ENCODE measurements at places on chromosomes 12 and 14.

- no peak for DNase-seq
Measured at GRCh38 chr12:131909081-131909751, 14.8 kb downstream of the ULK1 start.

DNA sequence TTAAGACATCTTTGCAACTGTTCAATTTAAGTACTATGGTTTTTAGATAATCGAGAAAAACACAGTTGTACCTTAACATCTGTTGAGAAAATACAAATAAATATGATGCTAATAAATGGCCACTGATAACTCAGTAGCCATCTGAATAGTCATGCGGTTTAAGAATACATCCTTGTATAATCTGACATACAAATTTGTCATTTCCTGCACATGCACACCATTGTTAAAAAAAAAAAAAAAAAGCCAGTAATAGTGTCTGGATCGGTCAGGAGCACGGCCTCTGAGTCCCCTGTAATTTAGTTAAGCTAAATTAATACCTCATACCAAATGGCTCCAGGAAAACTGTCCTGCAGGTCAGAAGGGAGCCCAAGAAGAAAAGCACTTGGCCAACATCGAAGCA lies 16.8 kb downstream of the RFC5 start:
- DNase-seq: no peak

DNA sequence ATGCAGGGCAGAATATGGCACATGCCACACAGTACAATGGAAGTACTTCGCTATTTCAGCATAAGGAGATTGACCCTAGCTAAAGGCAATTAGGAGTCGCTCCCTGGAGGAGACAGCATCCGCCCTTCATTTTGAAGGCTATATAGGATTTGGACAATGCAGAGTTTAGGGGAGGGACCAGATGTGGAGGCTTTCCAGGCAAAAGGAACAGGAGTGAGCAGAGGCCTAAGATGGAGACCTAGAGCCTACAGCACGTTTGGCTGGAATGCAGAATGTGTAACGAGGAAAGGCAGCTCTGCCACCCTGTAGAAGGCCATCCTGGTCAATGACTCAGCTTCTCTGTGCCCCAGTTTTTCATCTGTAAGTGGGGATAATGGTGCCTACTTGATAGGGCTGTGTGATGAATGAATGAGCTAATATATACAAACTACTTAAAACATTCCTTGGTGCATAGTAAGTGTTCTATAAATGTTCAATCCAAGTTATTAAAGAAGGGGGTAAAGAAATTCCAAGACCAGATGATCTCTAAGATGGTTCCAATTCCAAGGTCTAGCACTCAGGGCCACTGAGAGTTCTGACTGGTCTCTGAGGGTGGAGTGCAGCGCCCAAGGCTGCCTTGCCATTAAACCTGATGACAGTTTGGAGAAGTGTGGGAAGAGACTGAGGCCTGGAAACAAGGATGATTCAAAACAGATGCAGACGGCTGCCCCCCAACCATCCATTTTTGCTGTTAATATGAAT lies 54.3 kb upstream of the FRMD6 start:
- DNase-seq: no peak

DNA sequence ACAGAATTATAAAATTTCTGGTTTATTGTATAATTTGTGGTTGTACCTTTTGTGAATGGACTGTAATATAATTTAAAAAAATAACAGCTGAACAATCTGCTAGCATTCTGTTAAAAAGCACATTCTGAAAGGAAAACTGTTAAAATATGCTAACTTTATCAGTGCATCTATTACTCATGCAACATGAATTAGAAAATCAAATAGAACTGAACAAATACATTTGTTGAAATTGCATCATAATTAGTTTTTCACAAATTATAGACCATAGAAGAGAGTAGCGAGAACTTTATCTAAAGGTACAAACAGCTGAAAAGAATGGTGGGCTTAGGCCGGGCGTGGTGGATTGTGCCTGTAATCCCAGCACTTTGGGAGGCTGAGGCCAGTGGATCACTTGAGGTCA lies 33.0 kb downstream of the PTPN21 start:
- DNase-seq: no peak

DNA sequence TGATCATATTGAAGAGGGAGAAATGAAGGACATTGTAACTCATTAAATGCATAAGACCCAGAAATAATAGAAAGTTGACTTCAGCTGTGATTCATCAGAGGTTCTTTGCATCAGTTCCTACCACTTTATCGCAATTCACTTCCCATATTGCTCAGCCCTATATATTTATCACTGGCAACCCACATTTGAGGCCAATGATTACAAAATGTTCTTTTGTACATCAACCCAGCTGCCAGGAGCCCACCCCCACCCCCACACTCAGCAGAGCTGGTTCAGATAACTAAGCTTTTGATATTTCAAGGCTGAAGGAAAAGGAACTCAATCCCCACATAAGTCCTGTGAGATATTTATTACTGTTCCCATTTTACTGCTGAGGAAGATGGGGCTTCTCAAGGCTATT lies 51.2 kb upstream of the TMPO start:
- no peak for DNase-seq

GRCh38 chr14:58947156-58947555 lies 241.3 kb upstream of the DAAM1 start:
- DNase-seq: no peak

GRCh38 chr12:39329018-39329417 lies 113.9 kb downstream of the KIF21A start:
- DNase-seq: no peak

GRCh38 chr12:121697093-121697698 lies 15.4 kb upstream of the TMEM120B start:
- DNase-seq: no peak

DNA sequence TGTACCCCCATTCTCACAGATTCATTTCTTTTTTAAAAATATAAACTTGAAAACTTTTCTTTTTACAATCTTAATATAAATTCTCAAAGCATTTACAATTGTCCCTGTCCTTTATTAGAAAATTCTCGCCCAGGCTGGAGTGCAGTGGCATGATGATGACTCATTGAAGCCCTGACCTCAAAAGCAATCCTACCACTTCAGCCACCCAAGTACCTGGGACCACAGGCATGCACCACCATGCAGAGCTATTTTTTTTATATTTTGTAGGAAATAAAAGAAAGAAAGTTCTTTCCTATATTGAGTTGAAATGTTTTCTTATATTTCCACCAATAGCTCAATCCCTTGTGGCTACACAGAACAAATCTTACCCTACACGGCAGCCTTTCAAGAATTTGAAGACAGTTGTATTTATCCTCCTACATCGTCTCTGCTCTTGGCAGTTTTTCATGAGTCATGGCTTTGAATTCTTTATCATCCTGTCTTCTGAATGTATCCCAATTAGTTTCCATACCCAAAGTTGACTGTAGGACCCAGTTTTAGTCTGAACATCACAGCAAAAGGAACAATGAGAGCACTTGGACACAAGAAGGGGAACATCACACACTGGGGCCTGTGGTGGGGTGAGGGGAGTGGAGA lies 52.4 kb downstream of the SYT1 start:
- DNase-seq: no peak

DNA sequence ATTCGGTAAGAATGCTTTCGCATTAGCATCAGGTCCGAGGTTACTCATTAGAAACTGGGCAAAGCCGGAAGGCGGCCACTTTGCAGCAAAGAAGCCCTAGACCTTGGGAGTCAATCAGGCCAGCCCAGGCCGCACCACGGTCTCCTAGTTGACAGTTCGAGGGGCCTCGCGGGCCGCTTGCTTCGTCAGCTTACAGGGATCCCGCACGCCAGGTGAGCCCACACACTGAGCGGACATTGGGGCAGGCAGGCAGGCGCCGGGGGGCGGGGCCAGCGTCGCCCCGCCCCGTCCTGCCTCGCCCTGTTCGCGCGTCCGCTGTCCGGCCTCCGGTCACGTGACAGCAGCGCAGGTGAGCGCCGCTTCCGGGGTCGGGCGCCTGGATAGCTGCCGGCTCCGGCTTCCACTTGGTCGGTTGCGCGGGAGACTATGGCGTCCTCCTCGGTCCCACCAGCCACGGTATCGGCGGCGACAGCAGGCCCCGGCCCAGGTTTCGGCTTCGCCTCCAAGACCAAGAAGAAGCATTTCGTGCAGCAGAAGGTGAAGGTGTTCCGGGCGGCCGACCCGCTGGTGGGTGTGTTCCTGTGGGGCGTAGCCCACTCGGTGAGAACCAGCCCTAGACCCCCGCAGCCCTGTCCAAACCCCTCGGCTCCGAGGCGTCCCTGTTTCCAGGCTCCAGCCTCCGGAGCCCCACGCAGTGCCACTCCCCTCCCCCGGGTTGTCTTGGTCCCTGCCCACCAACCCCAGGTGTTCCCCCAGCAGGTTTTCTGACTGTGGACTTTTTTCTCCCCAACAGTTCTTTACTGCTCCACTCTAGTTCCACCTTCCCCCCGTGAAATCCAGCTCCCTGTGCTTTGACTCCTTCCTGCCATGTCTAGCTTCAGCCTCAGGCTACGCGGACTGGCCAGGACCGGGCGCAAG lies at the start of gene PIP4K2C:
Gene PIP4K2C (plus strand): TSS at position 329 of the 918 bp plus-strand sequence. CDS start 98 bp downstream, at position 427.
- DNase-seq: no peak

GRCh38 chr14:100129161-100129589 lies 30.3 kb downstream of the DEGS2 start:
- DNase-seq: no peak

GRCh38 chr14:98368221-98368620 lies 903.8 kb downstream of the BCL11B start:
- DNase-seq: peak; percentile 22

DNA sequence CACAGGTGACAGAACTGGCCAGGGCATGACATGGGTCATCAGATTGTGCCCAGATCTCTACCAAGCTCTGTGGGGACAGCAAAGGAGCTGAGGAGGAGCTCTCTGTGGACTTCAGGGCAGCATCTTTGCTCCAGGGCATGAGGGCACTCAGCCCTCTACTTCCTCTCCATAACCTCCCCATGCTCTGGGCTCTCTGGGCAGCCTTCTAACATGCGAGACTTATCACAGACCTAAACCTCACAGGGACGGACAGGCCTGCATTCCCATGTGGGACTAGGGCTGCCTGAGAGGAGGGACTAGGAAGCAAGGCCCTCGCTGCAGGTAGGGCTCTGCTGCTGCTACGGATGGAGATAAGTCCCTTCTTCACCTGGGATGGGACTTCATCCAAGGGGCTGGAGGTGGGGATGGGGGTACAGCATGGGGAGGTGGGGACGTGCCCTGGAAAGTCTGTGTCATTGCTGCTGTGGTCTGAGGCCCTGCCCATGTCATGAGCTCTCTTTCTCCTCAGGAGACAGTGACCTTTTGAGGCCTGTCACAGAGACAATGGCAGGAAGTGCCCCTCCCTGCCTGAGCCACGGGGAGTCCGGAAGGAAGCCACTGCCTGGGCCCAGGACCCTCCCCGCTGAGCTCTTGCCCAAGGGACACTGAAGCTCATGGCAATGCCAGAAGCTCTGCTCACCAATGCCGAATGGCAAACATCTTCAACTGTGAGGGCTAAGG lies 44.1 kb downstream of the PITPNM2 start:
- no peak for DNase-seq

DNA sequence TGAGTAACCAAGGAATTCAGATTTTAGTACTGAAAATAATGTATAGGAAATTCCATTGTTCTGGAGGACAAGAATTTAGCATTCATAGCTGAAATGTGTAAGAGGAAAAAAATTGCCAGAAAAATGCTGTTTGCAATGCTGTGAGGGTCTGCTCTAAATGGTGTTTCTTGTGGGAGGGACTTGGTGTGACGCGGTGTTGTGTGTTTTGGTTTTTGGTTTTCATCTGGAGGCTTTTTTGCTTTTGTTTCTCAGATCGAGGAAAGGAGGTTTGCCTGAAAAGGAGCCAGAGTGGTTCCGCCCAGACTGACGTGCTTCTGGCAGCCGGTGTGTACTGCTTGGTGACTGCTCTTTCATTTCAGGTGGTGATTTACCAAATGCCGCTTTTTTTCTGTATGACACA lies 211.8 kb upstream of the HMGA2 start:
- no peak for DNase-seq

DNA sequence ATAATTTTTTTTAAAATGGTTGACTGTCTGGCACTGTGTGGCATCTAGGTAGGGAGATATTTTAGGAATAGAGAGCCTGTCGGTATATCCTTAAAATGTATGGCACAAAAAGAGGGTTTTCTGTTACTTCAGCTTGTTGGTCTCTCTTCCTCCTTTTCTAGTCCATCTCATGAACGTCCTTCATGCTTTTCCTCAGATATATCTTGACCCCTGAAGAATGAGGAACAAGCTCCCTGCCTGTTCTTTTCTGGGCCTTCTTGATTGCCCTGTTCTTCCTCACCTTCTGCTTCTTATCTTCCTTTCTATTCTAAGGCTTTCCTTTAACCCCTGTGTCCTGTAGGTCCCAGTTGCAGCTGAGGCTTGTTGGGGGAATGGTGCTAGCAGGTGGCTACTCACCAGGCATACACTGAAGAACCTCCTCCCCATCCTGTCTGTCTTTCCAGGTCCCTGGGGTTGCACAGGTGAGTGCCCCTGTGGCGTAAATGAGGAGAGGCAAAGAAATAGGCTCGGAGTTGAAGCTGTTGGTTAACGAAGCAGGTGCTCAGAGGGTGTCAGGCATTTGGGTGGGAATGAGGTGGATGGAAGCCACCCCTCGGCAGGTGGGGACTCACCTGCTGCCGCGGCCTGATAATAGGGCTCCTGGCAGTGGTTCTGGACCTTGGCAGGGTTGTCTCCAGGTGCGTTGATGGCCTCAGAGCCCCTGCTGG lies 7.2 kb upstream of the C1R start:
- DNase-seq: no peak

GRCh38 chr12:119019166-119019565 lies 37.8 kb downstream of the SRRM4 start:
- DNase-seq: no peak

GRCh38 chr12:9344541-9344940 lies 136.3 kb upstream of the PZP start:
- no peak for DNase-seq

DNA sequence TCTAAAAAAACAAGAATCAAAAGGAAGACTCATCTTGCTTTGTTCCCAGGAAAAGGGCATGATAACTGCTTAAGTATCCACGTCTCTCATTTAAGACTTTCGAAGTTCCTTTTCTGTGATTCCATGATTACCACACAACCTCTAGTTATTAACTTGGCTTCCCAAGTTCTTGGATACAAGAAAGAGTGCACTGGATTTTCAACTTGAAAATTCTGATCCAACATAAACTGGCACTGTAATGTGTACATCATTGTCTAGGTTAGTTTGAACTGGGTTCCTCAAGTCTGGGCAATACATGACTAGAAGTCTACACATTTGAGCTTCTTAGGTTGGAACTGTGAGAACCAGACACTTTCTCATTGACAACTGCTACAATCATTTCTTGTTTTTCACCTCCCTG lies 1.6 kb downstream of the KLHL28 start:
- no peak for DNase-seq

DNA sequence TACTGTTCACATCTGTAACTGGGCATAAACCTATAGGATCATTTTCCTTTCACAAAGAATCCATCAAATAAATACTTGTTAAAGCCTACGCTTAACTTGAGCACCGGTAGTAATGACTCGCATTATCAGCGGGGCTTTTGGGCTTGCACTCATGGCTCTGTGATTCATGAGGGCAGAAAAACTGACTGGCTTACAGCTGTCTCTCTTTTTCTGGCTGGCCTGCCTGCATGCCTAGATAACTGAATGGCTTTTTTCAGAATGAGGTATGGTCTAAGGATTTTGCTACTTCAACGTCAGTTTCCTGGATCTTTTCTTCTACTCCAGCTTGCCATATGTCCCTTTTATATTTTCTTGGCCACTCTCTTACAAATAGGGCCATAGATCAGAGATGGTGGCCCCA lies 531.1 kb downstream of the NRXN3 start:
- no peak for DNase-seq
